ENCODE measurements at places on chromosomes 1 and 21.
A peak's percentile ranks its signal among the peaks of the same experiment; 100 is the strongest.

DNA sequence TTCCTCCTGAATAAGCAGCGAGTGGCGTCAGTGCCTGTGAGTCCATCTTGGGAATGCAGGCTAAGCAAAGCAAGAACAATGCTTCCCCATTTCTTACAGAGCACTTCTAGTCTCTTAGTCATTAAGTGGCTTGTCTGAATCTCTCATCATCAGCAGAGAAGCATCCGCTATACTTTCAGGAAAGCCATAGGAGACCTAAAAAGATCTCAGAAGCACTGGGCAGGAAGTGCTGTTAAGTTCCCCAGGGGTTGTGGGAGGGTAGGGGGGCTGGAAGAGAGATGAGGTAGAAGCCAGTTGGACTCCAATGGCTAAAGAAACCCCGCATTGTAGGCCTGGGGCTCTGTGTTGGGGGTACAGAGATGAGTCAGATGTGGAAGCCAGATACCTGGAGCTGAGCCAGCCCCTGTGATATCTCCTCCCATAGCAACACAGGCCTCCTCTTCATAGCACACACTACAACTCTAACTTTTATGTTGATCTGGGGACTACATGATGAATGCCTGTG is 44.9 kb downstream of the SYT6 start:
- DNase-seq = no peak

GRCh38 chr21:42609811-42610210 is 43.6 kb upstream of the PDE9A start:
- peak; percentile 72 for DNase-seq

DNA sequence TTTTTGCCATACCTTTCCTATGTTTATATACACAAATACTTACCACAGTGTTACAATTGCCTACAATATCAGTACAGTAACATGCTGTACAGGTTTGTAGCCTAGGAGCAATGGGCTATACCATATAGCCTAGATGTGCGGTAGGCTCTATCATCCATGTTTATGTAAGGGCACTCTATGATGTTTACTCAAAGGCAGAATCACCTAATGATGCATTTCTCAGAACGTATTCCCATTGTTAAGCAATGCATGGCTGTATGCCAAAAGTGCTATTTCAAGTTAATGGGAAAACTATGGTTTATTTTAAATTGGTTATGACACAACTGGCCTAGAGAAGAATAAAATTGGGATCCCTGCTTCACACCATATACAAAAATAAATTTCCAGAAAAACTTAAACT is 36.9 kb upstream of the DISP1 start:
- no peak for DNase-seq

- no peak for DNase-seq
Measured at GRCh38 chr1:47380699-47381098, 35.4 kb upstream of the FOXE3 start.

DNA sequence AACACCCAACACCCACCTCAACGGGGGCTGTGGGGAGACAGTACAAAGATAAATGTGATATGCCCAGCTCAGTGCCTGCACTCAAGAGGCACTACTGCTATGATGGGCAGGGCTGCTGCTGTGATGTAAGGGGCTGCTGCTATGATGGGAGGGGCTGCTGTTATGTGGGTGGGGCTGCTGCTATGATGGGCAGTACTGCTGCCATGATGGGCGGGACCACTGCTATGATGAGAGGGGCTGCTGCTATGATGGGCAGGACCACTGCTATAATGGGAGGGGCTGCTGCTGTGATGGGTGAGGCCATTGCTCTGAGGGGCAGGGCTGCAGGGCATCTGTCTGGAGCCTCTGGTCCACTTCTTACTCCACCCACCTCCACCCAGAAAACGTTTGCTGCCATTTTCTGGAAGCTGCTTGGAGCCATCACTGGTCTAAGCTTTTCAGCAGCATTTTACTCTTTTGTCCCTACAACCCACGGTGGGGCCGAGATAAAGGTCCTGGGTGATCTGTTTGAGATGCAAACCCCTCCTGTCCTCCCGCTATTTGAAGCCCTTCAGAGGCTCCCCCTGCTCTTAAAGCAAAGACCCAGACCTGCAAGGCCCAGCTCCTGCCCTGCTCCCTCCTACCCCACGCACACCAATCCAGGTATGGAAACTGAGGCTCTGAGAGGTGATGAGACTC is 656.9 kb downstream of the PTPRU start:
- no peak for DNase-seq

- DNase-seq = no peak
Measured at GRCh38 chr21:43690346-43690745, 28.6 kb upstream of the PDXK start.

- DNase-seq = peak; percentile 33
Measured at GRCh38 chr1:186985889-186986491, 157.2 kb downstream of the PLA2G4A start.

DNA sequence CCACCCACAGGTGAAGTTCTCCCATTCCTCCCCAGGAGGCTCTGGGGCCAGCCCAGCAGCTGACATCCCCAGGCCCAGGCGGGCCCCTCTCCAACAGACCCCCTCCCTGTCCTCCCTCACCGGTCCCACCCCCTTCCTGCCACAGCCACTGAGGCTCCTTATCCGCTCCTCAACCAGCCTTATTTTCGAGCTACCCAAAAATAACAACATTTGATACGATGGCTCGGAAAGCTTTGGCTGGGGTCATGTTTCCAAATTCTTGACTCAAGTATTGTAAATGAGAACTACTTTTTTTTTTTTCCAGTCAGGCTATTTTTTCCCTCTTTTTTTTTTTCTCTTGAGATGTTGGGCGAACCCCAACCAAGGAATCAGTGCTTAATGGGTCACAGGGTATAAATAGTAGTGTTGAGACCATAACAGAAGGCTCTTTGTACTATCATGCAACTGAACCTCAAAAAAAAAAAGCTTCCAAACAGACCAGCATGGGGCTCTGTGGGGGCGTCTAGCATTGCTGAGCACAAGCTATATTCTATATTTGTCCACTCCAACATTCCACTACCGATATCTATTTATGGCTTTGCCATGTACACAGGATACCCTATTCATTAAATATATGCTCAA is 27.2 kb downstream of the IRF2BP2 start:
- no peak for DNase-seq

GRCh38 chr1:240474133-240474614 is 137.8 kb downstream of the GREM2 start:
- DNase-seq = no peak

- no peak for DNase-seq
Measured at GRCh38 chr1:67227196-67227595, 60.9 kb downstream of the IL23R start.

GRCh38 chr1:47906009-47906432 is 91.2 kb downstream of the TRABD2B start:
- no peak for DNase-seq

DNA sequence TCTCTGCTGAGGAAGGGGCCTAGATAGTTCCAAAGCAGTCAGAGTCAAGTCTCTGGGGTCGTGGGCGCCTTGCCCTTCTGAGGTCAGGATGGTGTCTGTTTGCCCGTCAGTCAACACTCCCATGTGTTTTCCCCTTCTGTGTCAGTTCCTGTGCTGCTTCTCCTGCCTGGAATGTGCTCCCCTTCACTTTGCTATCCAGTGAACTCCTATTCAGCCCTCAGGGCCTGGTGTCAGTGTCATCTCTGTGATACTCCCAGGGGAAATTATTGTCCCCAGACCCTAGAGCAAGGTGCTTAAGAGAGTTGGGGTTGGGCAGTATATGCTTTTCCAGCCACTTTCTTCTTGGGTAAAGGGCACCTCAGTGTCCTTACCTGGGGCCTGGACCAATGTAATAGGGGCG is 45.8 kb upstream of the SYNC start:
- no peak for DNase-seq

DNA sequence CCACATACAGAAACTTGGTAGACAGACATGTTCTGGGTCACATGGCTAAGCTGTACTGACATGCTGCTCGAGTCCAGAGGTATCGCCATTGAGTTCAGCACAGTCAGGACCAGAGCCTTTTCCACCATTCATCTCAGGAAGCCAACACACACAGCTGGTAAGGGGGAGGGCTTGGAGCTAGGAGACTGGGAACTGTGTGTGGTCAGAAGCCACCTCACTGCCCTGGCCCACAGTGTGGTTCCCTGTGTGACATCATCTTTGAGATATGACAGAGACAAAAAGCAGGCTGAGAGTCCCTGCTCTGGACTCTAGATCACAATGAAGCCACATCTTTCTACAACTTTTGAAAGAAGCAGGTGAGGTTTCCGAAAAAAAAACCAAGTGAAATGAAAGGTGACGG is 107.2 kb downstream of the SIM2 start:
- no peak for DNase-seq

GRCh38 chr1:151584278-151584677 is 27.6 kb upstream of the SNX27 start:
- no peak for DNase-seq

DNA sequence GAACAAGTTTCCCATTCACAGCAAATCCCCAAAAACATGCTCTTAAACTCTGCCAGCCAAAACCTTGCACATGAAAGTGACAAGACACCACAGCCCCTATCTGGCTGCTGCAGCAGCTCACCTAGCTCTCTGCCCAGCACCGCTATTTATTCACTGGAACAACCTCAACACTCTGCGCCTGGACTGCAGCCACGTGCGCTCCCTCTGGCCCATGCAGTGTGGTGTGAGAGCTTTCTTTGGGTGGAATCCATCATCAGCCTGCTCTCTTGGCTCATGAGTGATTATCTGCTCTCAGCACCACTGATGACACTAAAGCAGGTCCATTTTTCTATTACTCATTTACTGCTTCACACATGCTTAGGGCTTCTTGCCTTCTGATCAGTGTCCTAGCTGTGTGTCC is 11.4 kb downstream of the KCNJ6 start:
- no peak for DNase-seq

DNA sequence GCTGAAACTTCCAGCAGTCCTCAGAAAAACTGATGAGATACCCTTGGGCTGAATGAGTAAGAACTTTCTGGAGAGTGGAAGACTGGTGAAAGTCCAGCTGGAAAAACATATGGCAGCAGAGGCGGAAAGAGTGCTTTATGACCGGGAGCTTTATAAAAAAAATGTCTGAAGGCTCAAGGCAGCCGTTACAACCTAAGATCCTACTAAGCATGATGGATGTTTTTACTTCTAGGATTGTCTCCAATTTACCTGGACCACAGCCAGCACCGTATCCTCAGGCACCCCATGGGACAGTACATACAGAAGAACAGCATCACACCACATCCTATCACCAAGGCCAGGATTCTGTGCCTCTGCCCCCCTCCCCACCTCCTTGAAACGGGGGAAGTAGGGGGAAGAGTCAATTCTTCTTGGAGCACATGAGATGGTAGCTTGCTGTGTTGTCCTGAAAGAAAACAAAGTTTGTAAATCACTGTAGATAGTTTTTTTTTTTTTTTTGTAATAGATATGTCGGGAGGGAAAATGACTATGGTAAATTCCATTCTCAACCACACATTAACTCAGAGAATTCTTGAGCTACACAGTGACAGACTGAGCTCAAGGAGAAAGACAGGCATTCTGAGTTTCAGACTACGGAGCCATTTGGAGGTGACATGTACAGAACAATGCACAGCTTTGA is 11.8 kb upstream of the IRF2BP2 start:
- DNase-seq = no peak

DNA sequence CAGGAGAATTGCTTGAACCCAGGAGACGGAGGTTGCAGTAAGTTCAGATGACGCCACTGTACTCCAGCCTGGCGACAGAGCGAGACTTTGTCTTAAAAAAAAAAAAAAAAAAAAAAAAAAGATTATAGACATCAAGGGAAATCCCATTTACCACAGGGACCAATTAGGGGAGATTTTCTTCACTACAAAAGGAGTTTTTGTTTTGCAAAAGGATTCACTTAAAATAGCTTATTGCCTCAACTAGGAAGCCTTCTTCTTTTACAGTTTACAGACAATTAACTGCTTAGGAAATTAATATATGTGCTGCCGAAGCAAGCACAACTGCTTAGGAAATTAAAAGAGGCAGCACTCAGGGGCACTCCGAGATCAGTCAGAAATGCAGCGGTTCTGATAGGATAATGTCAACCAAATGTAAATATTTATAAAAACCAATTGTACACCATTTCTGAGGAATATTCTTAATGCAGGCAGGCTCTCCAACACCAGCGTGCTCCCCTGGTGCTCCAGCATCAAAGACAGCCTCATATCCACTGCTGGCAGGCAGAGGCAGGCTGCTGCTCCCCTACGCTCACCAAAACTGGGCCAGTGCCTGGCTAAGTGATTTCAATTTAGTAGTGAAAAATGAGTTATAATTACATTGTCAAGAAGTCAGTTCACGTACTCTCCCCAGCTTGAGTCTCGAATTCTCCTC is 107.9 kb upstream of the RAB4A start:
- no peak for DNase-seq

DNA sequence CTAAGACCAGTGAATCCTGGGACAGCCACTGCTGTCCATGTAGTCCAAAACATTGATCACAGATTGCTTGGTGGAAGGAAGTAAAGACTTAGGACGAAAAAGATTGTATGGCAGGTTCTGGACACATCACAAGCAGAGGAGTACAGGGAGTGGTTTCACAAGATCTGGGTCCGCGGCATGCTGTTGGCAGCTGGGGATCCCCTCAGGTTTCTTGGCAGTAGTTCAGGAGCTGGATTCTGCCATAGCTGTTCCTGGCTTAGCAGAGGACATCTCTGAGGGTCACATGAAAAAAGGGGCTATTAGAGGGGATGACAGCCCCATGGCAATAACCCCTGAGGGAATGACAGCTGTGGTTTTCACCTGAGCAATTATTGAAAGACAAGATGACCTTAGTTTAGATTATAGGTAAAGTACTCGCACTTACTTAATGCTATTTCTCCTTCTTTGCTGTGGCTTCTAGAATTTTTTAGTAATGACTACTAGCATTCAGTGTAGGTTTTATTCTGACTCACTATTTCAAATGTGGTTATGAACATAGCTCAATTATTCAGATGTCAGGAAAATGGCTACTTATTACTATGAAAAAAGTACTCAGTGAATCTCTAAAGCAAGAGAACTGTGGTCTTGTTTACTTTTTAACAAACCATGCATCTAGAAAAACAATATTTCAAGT is 8.2 kb downstream of the KRTAP27-1 start:
- DNase-seq = no peak

DNA sequence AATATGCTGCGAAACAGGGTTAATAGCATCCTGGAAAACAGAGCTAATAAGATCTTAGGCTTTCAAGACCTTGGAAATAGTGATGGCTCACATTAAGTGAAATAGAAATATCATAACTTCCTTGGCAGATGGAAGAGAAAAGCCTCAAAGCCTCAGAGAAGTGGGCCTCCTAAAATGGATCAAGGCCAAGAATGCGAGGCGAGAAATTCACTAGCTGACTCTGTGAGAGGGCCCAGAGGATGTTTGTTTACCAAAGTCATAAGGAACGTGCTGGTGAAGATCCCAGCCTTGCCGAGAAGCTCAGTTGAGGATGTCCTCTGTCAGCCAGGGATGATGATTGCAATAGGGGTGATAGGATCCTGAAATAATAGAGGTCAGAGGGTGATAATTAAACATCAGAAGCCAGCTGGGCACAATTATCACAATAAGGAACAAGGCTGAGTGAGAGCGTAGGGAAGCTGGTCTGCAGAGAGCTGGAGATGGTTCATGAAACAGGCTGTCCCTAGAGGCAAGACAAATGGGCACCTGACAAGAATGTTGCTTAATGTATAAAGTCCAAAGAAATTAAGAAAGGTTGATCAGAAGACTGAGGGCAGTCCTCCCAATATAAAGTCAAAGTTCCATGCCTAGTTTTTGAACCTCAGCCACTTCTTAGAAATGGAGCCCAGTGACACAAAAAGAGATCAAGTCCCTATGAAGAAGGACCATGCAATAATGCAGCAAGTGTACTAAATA is 101.7 kb upstream of the COG2 start:
- no peak for DNase-seq
